ENCODE measurements at places on chromosomes 5 and 9.

- DNase-seq: no peak
Observed at GRCh38 chr5:32450952-32451351, 6.4 kb upstream of the ZFR start.

GRCh38 chr5:18761801-18762200 is 1127.5 kb downstream of the TAF11L14 start:
- no peak for DNase-seq

DNA sequence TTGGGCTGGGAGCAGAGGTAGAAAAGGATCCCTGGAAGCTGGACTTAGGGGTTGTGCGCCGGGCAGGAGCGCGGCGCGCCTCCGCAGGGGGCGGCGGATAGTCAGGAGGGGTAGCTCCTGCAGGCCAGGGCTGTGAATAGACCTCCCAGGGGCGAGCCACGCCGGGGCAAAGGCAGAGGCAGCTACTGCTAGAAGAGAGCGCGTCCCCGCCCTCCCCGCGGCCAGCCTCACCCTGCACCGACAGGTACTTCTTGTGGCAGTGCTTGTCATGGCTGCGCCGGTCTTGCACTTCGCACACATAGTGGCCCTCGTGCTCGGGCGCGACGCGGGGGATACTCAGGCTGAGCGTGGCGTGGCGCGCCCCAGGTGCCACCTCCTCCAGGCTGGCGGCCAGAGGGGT is 28.1 kb downstream of the FLT4 start:
- no peak for DNase-seq

DNA sequence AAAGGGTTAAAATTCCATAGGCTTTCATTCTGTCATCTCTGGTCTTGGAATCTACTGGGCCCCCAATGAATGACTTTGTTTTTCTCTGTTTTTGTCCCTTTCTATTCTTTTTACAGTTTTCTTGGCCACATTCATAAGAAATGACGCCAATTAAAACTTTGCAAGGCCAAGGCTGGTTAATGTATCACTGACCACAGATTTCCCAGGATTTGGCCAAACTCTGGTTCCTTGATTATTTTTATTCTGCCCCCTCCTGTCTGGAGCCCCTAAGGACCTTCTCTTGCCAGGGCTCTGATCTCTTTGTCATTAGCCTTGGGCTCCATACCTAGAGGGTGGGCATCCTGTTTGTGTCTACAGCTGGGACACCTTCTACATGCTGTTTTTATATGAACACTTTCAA is 388.9 kb upstream of the PAPPA start:
- DNase-seq: no peak

GRCh38 chr9:137049544-137050449 is 3.8 kb upstream of the NPDC1 start:
- no peak for DNase-seq

DNA sequence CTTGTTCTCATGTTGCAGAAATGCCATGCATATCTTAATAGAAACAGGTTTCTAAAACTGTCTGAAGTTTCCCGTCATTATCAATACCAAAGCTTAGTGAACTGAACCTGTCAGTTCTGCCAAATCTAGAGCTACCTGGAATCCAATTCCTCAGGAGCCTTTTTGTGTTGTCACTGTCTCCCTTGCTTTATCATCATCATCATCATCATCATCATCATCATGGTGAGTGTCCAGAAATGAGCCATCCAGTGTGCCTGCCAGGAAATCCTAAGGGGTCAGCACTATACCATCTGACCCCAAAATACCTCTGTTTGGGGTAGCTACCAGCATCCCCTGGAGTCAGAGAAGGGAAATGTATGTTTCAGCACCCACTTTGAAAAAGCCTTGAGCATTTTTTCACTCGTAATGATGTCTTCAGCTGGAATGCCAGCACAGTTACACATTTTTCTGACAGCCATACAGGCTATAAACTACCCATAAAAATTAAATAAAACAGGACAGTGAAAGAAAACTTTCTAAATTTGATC is 150.3 kb downstream of the NR2F1-AS1 start:
- no peak for DNase-seq

DNA sequence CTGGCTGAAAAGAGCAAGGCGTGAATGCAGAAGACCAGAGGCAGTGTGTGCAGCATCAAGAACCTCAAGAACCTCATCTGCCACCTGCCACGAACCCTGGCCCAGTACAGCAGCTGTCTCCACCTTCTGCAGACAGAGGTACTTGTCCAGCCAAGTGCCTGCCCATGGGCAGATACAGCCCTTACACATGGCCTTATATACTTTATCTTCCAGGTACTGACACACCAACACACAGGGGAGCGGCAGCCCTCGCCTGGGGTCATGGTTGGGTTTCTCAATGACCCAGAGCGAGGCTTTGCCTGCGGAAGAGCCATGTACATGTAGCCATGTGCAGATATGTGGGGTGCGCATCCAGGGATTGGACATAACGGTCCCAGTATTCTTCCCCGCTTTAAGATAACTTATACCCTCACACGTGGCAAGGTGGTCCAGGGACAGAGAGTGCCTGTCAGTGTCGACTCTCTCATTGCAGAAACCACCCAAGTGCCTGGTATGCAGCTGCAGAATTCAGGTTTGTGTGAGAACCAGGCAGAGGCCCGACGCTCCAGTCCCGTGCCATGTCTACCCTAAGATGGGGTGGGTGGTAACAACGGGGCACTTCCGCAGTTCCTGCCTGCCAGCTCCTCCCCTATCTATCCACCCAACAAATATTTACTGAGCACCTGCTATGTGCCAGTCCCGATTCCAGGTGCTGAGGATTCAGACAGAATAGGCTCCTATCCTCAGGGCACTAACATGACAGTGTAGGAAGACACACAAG is 206.9 kb downstream of the FSTL4 start:
- DNase-seq: no peak

GRCh38 chr5:9284781-9285307 is 261.0 kb downstream of the SEMA5A start:
- DNase-seq: no peak

GRCh38 chr9:135068776-135069415 is 18.6 kb upstream of the OLFM1 start:
- DNase-seq: no peak

DNA sequence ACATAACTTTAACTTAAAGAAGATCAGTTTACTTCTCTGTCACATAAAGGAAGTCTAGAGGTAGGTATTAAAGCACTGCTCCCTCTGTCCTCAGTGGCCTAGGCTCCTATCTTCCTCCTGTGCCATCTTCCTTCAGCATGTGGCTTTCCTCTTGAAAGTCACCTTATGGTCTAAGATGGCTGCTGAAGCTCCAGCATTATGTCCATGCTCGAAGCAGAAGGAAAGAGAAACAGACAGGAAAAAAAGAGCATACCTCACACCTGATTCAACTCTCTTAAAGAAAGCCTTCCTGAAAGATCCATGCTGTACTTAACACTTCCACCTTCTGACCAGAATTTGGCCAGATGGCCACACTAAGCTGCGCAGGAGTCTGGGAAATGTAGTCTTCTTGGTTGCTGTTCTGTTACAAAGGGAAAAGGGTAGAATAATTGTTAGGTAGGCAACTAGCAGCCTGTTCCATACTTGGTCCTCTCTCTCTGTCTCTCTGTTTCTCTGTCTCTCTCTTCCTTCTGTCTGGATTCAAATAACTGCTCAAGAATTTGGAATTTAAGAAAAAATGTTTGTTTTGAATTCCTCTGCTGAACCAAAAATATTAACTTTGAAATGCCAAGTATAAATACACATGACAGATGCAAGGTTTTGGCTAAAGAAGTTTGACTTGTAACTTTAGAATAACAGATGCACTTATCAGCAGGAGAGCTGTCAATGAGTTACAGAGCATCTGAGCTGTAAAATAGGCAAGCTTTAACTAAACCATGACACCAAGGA is 16.0 kb downstream of the TMEM174 start:
- no peak for DNase-seq

DNA sequence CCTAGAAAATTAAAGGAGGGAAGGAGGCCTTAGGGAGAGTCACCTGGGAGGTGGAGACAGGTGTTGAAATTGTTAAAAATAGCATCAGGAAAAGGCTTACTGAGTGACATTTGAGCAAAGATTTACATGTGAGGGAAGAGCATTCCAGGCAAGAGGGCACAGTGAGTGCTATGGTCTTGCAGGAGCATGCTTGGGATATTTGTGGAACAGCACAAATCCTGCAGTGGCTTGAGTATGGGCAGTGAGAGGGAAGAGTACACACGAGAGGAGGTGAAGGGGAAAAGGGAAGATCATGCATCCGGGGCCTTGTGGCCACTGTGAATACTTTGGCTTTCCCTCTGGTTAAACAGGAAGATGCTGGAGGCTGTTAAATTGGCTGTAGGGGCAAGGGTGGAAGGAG is 36.6 kb downstream of the ACER2 start:
- DNase-seq: no peak

- DNase-seq: no peak
Observed at GRCh38 chr5:180792965-180793287, 9.7 kb downstream of the MGAT1 start.

- DNase-seq: no peak
Observed at GRCh38 chr9:13412331-13412730, 132.8 kb upstream of the MPDZ start.

- no peak for DNase-seq
Observed at GRCh38 chr5:78268356-78268755, 26.1 kb downstream of the AP3B1 start.

DNA sequence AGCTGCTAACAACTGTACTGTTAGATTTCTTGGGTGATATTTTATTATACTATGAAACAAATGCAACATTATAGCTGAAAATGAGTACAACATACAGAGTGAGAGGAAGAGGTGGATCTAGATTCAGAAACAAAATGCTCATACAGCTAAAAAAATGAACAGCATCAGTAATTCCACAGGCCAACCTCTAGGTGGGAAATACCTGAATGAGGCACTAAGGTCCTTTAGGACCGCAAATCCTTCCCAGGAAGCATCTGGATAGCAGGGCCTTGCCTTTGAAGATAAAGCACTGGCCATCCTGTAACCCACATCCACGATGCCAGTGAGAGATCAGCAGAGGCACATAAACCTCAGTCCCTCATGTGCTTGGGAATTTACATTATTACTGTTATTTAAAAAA is 310.8 kb downstream of the YTHDC2 start:
- DNase-seq: no peak

- no peak for DNase-seq
Observed at GRCh38 chr9:137301081-137301947, 757 bp downstream of the NRARP start.

GRCh38 chr5:134029156-134029555 is 24.4 kb upstream of the VDAC1 start:
- no peak for DNase-seq

- DNase-seq: peak; percentile 29
Observed at GRCh38 chr9:79939819-79940218, 368.1 kb downstream of the TLE4 start.

DNA sequence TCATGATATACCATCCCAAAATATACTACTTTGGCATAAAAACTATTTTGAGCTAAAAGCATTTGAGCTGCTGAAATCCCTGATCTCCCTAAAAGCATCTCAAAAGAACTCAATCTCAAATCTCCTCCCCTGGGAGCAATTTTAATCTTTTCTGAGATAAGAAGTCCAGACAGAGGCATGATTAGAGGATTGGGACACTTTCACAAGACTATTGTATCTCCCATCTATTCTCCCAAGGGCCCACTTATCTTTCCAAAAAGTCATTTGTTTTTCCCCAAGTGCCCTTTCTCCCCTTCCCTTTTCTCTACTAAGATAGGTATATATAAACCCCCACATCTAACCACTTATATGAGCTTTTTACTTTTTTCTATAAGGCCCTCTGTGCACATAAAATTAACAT is 79.7 kb downstream of the ALDH7A1 start:
- DNase-seq: no peak

DNA sequence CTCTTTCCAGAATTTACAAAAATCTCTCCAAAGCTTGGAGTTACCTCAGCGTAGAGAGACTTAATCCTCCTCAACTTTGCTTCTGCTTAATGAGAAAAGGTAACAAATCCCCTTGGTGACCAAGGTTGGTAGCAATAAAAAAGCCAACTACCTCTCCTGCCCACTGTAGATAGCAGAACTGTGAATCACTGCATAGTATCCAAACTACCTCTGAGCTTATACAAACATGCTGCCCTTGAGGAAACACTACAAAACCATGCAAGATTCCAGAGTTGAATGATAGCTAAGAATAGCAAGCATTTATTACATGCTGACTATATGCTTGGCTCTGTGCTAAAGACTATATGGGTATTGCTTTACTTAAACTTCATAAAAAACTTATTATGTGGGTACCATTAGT is 2.8 kb upstream of the ADAMTS12 start:
- no peak for DNase-seq

GRCh38 chr5:154359221-154359573 is 86.6 kb upstream of the SAP30L start:
- DNase-seq: no peak

DNA sequence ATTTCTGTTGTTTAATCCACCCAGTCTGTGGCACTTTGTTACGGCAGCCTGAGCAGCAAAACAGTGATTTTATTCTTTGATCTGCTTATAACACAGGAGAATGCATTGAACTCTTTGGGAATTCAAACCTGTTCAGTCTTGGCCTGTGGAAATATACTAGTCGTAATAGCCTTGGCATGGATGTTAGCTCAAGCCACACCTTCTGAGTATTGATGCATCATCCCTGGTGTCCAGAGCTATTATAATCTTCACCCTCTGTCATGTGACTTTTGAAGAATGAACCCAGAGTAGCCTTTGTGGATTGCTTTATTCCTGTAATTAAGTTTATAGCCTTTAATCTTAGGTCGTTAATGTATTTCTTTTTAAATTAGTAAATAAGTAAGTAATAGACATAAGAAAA is 50.8 kb upstream of the TEX48 start:
- no peak for DNase-seq

Data from spinal cord (tissue), 10 donors.